Activated T-helper 1 cell treated with anti-CD3 and anti-CD28 coated beads, Interleukin-2, amount 50 U/mL, for 16 hours (primary cell): ENCODE measurements at places on chromosomes 4 and X.
A peak's percentile ranks its signal among the peaks of the same experiment; 100 is the strongest.

GRCh38 chr4:177251237-177251636, 58.4 kb upstream of the NEIL3 start:
- DNase-seq: no peak

- no peak for DNase-seq
Measured at GRCh38 chrX:149032449-149032848, 472.7 kb downstream of the IDS start.

- DNase-seq: no peak
Measured at GRCh38 chrX:132041015-132041414, 17.9 kb downstream of the STK26 start.

DNA sequence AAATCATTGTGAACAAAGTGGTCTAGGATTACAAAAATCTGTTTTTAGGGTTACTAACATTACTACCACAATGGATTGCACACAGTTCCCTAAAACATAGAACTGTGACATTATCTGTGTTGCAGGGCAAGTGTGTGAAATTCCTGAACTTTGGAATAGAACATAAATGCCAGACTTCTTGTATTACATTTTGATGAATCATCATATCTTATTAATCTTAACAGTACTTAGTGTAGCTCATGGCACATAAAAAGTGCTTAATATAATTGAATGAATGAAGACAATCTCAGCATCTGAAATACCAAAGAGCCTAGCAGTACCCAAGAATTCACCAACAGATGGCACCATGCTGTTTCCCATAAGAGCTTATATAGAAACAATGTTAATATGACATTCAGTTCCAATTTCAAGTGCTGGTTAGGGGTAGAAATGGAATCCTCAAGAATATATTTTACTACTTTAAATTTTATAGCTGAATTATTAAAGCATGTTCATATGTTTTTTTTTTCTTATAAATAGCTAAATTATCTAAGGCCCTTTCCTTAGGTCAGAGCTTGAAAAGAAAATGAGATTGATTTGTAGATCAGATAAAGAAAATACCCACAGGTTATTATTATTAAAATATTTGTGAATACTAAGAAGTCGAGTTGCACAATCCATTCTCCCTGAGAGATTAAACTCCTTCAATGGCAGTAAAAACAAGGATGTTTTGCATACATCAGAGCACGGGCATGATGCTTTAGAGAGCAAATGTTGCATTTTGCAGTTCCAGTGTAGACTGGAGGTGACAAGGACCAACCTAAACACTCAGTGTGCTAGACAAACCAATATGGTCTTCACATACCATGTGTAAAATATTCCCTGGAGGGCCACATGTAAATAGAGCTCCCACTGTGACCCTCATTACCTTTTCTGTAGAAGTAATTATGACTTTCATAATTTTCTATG, 25.7 kb upstream of the SHISA3 start:
- no peak for DNase-seq

GRCh38 chr4:80144676-80145470, 52.4 kb upstream of the PRDM8 start:
- DNase-seq: no peak

GRCh38 chrX:53435997-53436396, 1.8 kb upstream of the HSD17B10 start:
- peak; percentile 48 for DNase-seq

GRCh38 chr4:67161311-67161710, 384.0 kb downstream of the CENPC start:
- DNase-seq: no peak

- no peak for DNase-seq
Measured at GRCh38 chr4:7458477-7458876, 23.7 kb upstream of the PSAPL1 start.

DNA sequence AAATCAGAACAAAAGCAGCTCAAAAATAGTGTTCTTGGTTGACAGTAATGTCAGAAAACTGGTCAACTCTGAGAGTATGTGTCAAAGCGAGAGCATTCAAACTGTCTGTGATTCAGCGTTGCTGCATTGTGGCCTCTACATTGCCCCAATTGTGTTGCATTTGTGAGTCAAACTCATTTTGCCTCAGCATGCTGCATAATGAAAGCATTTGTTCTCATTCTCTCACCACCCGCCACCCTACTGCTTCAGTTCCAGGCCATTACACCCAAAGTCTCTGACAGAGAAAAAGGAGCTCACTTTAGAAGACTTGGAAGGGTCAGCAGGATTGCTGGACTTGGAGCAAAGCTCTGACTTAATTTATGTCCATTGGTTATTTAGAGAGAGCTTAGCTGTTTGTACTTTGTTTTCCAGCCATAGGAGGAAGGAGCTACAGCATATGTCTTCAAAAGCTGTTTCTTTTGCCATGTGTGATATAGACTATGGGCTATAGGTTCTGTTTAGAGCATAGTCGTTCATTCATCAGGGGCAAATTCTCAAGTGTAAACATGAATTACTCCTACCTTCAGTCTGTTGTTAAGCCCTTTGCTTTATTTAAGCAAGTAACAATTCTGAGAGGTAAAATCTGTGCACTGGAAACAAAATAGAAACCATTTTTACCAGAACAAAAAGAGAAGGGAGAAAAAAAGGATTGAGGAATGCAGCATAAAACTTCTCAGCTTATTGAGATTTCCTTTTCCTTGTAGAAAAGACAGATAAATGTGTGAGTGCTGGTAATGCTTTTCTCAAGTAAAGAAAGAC, 153.4 kb upstream of the ANK2 start:
- DNase-seq: no peak

GRCh38 chrX:154712781-154713740, 37.8 kb downstream of the GAB3 start:
- DNase-seq: no peak
